ENCODE measurements at places on chromosomes 2 and 18.

DNA sequence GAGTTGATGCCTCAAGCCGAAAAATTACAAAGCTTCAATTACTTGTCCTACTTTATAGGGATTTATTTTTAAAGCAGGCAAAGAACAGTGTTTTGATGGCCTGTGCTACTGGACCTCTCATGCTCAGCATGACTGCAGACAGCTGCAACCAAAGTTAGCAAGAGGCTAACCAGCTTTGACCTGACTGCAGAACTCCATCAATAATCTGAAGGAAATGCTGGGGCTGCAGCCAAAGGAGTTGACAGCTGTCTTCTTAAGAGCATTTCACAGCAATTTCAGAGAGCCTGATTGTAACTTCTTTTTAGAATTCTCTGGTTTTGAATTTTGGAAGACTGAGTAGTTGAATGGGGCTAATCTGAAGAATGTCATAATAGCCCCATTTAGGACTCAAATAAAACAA lies 46.5 kb upstream of the SESTD1 start:
- DNase-seq: no peak

DNA sequence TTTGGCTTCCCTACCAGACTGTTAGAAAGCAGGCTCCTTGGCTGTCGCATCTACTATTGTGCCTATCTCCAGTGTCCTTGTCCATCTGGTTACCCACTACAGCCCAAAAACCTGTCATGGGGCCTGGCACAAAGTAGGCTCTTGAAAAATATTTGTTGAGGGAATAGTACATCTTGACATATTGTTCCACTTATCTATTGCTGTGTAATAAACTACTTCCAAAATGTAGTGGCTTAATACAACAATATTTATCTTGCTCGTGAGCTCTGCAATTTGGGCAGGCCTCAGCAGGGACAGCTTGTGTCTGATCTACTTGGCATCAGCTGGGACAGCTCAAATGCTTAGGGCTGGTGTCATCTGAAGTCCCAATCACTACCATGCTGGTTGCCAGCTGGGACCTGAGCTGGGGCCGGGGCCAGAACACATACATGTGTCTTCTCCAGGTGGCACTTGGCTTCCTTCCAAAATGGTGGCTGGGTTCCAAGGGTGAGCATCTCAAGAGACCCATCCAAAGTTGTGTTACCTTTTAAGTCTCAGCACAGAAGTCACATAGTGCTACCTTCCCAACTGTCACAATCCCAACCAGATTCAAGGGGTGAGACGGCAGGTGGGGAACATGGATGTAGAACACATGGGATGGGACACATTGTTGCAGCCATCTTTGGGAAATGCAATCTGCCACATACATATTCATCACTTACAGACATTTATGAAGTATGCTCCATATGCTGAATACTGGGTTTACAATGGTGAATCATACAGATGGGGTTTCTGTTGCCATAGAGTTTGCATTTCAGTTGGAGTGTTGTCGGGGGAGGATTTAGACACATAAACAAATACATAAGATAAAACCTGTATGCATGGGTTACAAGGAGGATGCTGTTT lies 134.2 kb downstream of the FOXI3 start:
- DNase-seq: no peak

- DNase-seq: no peak
Measured at GRCh38 chr2:147463881-147464520, 380.8 kb upstream of the ACVR2A start.

- DNase-seq: no peak
Measured at GRCh38 chr2:46145840-46146239, 151.4 kb upstream of the EPAS1 start.

GRCh38 chr2:183088061-183088460 lies 9.5 kb downstream of the DUSP19 start:
- DNase-seq: no peak

DNA sequence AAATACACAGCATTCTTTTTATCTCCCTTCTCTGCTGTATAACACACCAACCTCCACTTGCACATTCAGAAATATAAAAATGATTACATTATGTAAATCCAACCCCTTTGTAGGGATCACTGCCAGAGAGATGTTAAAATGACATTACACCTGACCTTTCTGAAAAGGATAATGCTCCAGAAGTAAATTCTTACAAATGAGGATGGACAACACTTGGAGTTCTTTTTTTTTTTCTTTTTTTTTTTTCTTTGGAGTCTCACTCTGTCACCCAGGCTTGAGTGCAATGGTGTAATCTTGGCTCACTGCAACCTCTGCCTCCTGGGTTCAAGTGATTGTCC lies 20.3 kb upstream of the AGFG1 start:
- DNase-seq: no peak

DNA sequence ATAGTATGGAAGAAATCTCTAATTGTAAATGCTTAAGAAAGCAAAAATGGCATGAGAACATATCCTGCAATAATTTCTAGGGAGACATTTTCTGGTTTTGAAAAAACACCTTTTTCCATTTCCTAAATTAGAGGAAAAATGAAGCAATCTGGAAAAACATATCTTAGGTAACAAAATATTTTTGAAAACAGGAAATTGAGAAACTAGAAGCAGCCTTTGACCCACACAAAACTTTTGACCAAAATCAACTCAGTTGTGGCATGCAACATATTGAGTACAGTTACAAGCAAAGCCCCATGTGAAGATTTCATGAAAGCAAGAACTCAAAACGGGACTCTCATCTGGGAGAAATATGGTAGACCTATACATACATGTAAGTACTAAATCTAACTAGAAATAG lies 28.6 kb upstream of the CHAC2 start:
- DNase-seq: no peak

GRCh38 chr18:52403291-52404021 lies 63.5 kb downstream of the DCC start:
- no peak for DNase-seq

DNA sequence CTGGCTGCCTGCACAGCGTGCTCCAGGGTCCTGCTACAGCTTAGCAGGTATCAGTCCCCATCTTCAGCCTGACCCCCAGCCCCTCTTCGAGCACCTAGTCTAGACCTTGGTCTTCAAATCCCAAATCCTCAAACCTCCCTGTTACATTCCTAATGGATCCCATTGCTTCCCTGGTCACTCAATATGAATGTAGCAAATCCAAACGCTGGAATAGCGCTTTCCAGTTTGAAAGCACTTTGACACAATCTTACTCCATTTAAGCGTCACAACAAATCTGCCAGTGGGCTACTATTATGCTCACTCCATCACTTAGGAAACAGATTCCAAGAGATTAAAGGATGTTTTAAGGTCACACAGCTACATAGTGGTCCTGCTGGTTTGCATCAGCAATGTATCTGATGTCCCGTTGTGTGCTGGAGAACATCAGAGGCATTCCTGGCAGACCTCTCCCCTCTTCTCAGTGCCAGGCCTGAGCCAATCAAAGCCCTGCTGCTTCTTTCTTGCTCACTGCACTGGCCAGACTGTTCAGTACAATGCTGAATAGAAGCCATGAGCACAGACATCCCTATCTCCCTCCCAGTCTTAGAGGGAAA lies 11.1 kb upstream of the INO80C start:
- no peak for DNase-seq

GRCh38 chr2:225025917-225026571 lies 16.2 kb downstream of the DOCK10 start:
- DNase-seq: peak; percentile 68

GRCh38 chr2:75284345-75284744 lies 85.0 kb upstream of the TACR1 start:
- no peak for DNase-seq

GRCh38 chr2:217166241-217166850 lies 306.5 kb upstream of the TNP1 start:
- peak; percentile 89 for DNase-seq

- DNase-seq: no peak
Measured at GRCh38 chr2:45808294-45808800, 156.9 kb downstream of the PRKCE start.

DNA sequence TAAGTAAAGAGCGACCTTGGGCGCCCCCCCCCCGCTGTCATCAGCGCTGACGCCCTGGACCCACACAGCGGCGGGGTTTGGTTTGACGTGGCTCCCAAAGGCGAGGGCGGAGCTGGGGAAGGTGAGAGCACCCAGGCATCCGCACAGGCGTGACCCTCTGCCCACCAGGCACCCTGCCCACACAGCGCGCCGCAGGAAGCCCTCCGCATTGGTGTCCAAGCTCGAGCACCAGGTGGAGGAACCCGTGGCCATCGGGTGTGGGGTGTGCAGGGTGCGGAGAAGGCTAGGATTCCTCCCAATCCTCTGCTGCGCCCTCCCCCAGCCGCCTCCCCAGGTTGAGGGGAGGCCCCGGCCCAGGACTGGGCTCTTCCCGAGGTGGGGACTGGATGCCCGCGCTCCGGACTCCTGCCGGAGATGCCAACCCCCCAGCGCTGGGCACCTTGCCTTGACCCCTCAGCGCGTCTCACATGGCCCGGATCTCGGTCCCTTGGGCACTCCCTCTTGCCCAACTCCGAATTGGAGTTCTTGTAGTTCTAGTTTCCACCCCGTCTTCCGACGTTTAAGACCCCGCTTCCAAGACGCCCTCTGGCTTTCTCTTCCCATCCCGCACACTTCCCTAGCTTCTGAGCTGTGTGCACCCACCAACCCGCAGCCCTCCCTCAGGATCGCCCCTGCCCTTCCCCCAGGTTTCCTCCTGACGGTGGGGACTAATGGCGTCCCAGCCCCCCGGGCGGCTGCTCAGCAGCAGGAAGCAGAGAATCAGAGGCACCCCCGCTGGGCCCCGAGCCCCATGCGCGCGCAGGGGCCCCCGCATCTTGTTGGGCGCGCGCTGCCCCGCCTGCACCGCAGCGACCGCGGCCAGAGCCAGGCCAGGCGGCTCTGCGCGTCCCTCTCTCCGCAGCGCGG lies 25.9 kb upstream of the RESP18 start:
- DNase-seq: peak; percentile 17

GRCh38 chr2:74583504-74583903 lies 29.0 kb downstream of the DOK1 start:
- DNase-seq: no peak

- no peak for DNase-seq
Measured at GRCh38 chr2:201978986-201979385, 54.7 kb upstream of the FZD7 start.

DNA sequence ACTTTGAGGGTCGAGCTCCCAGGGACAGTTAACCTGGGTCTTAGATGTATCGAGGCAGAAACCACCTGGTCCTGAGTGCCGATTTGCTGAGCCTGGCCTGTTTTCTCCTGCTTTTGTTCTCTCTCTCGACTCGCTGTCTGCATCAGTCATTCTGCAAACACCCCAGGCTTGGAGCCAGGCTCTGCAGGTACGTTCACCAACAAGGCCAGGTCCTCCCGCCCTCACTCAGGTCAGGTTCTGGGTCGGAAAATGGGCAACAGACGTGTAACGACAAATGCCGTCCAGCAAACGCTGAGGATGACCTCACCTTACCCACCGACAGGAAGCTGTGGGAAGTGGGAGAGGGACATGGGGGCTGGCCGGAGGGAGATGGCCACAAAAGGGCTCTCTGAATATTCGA lies 57.7 kb upstream of the PXDN start:
- no peak for DNase-seq

GRCh38 chr2:28802975-28803429 lies 7.6 kb upstream of the SPDYA start:
- peak; percentile 52 for DNase-seq

- peak; percentile 94 for DNase-seq
Measured at GRCh38 chr2:64522843-64523428, 1.2 kb upstream of the AFTPH start.

GRCh38 chr18:47975105-47975504 lies 44.6 kb upstream of the SMAD2 start:
- DNase-seq: no peak

DNA sequence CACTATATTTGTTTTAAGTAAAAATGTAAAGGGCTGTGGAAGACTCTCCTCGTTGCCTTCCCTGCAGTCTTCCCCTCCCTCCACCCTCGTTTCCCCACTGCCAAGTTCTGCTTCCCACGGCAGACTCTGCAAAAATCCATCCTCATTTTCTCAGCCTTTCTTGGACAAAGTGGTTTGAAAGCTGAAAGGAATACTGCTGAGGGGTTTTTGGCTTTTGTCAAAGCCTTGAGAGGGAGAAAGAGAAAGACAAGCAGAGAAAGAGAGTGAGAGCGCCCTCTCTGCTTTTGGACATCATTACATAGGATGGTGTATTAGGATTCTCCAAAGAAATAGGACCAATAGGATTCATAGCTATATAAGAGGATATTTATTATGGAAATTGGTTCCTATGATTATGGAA lies 455.9 kb upstream of the SOX11 start:
- DNase-seq: no peak

- DNase-seq: peak; percentile 60
Measured at GRCh38 chr2:129877795-129878775, 101.4 kb upstream of the RAB6C start.

DNA sequence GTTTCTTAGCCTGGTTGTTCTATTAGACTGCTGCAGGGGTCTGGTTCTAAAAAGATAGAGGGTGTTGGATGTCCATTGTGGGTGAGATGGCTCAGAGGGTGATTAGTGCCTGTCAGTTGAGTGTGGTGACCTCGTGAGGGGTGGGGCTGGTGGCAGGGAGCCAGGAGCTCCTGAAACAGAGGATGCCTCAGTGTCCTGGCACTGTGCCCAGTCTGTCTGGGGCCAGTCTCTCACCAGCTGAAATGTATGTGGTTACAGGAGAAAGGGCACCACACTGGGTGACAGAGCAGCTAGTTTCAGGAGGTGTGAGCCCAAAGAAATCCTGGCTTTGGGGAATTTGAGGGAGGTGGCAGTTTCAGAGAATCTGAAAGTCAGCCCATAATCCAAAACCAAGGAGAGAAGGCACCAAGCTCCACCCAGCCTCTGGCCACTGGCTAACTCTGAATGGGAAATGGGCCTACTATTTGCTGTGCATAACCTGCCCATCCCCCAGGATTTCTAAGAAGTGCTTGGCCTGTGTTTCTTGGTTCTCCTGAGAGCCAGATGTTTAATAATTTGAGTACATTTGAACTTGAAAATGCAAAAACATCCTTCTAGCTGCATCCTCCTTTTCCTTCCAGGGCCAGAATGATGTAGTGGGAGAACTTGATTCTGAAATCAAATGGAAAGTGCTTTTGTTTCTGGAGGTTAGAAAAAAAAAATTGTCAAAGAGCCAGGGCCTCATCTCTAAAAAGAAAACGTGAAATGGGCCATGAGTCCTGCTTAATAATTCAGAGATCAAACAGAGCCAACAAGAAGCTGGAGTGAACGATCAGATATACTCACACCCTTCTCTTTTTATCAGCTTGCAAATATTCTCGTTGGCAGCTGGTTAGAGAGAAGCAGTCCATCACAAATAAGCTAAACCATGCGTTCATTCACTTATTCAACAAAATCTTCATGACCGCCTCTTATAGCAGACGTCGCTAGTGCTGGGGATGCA lies 92.3 kb downstream of the B3GNT2 start:
- DNase-seq: peak; percentile 99

DNA sequence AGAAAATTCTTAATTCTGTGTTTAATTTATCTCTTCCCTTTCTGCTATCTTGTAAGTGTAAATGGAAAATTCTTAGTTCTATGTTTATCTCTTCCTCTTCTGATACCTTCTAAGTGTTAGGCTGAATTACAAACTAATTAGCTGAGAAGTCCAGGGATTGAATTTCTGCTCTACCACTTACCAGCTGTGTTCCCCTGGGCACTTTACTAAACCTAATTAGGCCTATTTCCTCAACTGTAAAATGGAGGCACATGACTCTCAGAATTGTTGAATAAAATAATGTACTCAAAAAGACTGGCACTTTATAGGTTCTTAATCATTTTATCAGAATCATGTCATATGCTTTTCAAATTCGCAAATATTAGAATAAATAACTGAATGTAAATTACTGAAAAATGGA lies 146.3 kb downstream of the MAP2 start:
- no peak for DNase-seq

GRCh38 chr18:71849407-71849806 lies 694.7 kb downstream of the CBLN2 start:
- DNase-seq: peak; percentile 7
